ENCODE measurements at places on chromosomes 5 and 9.

DNA sequence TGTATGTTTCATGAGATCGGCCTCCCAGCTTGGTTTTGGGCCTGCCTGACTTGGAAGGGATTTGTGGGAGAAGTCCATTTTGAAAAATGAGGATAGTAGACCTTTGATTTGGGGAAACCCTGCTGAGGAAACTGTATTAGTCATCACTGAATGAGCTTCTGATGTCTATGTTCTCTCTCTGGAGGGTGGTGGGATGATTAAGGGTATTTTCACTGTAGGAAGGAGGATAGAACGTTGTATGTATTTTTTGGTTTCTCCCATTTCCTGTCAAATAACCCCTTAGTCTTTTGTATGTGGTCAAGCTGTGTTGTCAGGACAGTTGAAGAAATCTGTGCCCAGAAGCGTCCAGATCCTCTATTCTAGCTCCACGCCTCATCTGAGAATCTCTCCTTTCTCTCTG is 151.9 kb downstream of the INSYN2B start:
- DNase-seq: no peak

- DNase-seq: no peak
Observed at GRCh38 chr5:170562166-170562874, 58.5 kb downstream of the KCNIP1 start.

GRCh38 chr9:113056191-113057106 is at the start of gene ZFP37:
Gene ZFP37 (minus strand): TSS chr9:113056724. CDS start chr9:113056688, 36 bp downstream.
- no peak for DNase-seq

DNA sequence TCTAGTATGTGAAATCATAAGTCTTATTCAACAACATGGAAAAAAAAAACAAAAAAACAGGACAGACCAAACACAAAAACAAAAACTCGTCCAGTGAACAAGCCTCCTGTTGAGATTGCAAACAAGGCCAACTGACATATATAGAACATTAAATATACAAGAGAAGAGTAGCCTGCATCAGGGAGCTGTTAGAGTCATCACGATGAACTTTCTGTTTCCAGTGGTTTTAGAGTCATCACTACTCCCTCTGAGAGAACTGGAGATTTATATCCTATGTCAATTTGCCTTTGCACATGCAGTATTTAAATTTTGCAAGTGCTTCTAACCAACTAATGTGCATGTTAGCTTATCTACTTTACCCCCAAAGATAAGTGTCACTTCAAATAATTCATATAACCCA is 9.9 kb downstream of the SNCAIP start:
- no peak for DNase-seq

- DNase-seq: no peak
Observed at GRCh38 chr5:140182075-140182711, 7.2 kb downstream of the CYSTM1 start.

DNA sequence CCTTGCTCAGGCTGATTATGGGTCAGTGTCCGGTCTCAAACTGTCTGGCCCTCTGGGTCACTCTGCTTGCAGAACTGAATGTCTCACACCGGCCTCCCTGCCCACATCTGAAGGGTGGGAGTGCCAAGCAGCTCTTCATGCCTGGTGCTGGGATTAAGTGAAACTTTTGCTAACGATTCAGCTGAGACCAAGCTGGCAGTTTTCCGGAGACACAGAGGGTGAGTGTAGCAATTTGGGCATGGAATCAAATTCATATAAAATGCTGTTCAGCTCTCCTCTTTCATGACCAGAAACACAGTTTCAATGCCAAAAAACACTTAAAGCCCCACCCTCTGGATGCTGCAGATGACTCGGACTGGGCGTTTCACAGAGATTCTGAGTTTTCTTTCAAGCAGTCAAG is 207.5 kb downstream of the NXNL2 start:
- no peak for DNase-seq

DNA sequence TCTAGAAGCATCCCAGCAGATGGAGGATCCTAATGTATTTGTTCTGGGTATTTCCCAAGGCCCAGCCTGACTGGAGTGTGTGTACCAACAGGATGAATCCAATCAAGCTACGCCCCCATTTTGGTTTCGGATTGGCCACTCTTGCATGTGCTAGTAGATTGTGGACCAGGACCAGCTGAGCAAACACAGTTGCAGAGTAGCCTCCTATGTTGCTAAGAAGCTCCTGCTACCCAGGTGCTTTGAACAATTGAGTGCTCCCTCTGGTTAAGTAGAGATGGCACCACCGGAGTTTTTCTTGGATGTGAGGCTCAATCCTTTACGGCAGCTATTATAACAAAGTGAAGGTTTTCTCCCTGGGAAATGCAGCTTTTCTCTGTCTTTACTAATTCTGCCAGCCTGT is 204.5 kb downstream of the NTRK2 start:
- DNase-seq: no peak

Data from KBM-7 (cell line).